D341Med (cell line): ENCODE measurements at places on chromosomes 4 and X.

DNA sequence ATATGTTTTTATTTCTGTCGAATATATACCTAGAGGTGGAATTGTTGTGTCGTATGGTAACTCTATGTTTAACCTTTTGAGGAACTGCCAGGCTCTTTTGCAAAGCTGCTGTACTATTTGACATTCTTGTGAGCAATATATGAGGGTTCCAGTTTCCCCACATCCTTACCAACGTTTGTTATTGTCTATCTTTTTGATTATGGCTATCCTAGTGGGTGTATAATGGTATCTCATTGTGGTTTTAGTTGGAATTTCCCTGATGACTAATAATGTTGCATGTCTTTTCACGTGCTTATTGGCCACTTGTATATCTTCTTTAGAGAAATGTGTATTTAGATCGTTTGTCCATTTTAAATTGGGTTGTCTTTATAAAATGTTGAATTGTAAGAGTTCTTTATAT, 24.5 kb downstream of the REPS2 start:
- no peak for DNase-seq

GRCh38 chr4:56686537-56687231, 5.6 kb upstream of the HOPX start:
- no peak for DNase-seq

DNA sequence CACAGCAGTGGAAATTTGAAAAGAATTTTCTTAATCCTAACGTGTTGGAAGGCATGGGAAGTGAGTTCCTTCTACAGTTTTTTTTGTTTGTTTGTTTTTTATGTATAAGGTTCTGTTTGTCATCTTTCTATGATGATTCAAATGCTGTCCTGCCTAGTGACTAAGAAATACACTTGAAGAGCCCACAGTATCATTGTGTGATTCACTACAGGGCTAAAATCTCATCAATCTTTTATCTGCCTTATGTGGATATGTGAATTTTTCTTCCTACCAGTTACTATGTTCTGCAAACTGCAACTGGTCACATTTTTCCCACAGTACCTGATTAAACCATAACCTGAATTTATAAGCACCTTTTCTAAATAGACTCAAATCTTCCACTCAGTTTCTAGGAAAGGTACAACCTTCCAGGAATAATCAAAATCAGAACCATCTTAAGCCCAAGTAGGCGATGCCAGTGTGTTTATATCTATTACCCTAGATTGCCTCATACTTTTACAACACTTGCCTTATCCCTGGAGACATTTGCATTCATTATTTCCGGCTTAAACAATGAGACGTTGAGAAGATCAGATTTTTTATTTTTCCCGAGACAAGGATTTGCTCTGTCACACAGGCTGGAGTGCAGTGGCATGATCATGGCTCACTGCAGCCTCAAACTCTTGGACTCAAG, 214.6 kb upstream of the GALNT7 start:
- no peak for DNase-seq

DNA sequence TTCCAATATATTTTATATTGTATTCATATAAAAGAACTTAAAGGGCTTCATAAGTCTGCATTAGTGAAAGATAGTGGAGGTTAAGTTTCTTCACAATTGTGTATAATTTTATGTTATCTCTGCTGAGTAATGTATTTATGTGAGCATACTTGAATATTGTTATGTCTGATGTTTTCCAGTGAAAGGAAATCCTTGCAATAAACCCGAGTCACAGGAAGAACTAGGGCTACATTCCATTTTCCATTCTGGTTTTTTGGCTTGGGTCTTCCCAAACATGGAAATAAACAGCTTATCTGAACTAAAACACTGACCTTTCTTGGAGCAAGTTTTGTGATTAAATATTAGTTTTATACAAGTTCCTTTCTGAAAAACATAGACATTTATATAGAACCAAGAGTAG, 231.3 kb upstream of the GPRIN3 start:
- DNase-seq: no peak

GRCh38 chr4:86856896-86857295, 7.7 kb upstream of the SLC10A6 start:
- DNase-seq: no peak

DNA sequence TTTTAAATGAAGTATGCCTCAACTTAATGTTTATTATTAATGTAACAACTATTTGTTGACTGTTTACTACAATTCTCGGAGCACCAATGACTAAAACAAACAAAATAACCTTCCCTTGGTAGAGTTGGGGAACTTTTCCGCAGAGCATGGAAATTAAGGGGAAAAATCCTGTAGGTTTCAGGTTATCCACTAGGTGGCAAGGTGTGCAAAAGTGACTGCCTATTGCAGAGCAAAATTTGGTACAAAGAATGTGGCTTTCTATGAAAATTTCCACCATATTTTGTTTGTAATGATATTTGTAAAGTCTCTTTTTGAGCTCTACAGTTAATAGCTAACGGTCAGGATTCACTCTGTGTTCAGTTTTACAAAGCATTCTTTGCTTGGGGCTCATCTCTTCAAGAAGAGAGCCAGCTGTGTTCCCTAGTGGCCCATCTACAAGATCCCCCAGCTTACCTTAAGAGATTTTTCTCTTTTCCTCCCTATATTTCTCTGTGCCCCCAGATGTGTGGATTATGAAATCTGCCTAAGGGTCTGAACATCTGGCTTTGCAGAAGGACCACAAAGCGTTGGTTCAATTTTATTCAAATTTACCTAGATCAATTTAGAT, 61.1 kb downstream of the FBXO8 start:
- DNase-seq: peak; percentile 43

DNA sequence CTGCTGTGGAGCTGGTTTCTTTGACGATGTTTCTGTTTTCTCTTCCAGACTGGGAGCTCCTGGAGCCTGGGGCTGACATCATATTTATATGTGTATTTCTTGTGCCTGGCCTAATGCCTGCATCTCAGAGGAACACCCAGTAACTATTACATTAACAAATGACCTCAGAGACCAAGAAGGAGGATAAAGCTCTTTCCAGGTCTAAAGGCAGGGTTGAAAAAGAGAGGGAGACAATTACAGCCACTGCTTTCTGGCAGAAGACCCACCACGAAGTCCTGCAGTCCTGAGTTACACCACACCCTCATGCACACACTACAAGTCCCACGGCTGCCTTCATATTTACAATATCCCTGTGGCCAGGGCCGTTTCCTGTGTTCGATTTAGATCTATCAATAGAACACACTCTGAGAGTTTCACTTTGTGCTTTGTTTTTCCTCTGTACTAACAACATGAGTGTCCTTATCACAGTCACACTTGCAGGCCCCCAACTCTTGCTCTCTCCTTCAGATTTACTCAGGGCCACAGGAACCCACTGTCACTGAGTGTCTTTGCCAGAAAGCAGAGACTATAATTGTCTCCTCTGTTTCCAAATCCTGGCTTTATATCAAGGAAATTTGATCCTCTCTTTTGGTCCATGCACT, 535.5 kb downstream of the MID1IP1 start:
- no peak for DNase-seq
